ENCODE measurements at places on chromosomes 2 and 18.
A peak's percentile ranks its signal among the peaks of the same experiment; 100 is the strongest.

GRCh38 chr2:218400167-218400929 is 680 bp downstream of the CTDSP1 start:
- DNase-seq, result peak; percentile 33

DNA sequence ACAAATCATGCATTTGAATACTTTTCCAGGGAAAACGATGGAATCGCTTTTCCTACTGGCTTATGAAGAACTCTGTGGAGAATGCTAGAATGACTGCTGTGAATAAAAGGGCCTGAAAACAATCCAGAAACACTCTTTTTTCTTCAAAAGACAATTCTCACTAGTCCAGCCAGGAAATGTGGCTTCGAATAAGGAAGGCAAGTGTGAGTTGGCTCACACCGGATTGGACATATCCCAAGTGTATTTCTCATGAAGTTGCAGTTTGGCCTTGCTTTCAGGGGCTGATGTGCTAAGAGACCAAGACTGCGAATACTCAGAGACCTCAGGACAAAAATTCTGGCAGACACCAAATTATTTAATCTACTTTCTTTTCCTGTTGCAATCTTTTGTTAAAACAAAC is 54.1 kb downstream of the FIGN start:
- no peak for DNase-seq

DNA sequence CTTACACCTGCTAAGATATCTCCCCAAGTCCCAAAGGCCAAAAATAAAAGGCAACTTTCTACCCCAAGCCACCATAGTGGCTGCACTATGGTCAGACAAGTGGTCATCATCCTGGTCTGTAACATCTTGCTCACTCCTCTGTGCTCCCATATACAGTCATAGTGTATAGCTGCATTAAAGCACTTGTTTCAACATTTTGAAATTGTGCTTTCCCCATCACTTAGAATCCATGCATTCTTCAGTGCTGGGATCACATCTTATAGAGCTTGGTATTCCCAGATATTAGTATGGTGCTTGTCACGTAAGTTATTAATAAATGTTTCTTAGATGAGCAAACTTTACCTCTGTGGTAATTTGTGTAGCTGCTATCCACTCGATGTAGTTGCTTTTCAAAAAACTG is 40.4 kb upstream of the CDC42EP3 start:
- DNase-seq, result no peak

- no peak for DNase-seq
These were observed 8.8 kb upstream of the IFIH1 start for GRCh38 chr2:162327134-162327769.

DNA sequence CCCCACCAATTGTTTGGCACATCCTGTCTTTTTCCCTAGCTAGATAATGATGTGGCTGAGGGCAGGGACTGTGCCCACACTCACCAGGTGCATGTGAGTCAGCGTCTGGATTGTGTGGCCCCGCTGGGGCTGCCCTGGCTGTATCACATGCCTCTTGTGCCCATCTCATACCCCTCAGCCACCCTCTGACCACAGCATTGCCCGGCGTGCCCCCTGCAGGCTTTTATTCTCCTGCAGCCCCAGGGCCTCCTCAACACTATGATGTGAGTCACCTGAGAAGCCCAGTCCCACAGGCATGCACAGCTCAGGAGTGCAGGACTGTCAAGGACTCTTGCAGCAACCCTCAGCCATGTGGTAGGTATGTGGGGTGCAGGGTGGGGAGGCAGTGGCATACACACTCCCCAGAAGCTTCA is 14.8 kb upstream of the STEAP3 start:
- peak; percentile 17 for DNase-seq

GRCh38 chr2:64300066-64300465 is 153.9 kb upstream of the LGALSL start:
- no peak for DNase-seq

DNA sequence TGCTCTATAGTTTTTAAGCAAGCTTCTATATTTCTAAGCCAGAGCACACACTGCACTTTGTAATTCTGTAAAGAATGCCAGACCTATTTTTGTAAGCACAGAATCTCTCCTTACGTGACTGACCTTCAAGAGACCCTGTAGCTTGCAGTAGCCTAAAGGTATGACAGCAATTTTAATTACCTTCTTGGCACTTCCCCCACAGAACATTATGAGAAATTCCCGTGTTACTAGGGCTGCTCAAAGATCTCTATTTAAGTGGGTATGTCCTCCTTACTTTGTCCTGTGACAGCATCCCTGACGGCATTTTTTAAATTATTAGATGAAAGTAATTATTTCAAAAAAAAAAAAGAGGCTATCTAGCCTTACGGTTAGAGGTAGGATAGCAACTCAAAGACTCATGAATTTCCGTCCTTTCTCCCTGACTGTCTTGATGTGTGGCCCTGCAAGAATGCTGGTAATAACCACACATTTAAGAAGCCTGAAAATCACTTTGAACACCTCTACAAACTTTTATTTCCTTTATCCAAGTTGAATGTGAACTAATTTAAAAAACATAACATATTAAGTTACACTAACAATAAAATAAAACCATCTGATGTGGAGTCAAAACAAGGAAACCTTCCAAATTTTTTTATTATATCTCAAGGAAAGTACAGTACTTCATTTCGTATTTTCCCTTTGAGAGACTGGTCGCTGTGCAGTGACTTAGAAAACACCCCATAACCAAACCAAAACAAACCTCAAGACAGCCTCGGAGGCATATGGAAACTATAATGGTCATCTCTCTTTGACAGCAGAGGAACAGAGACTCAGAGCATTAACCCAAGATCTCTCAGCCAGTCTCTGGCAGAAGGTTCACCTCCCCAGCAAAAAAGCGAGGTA is 54.9 kb downstream of the THUMPD2 start:
- no peak for DNase-seq

DNA sequence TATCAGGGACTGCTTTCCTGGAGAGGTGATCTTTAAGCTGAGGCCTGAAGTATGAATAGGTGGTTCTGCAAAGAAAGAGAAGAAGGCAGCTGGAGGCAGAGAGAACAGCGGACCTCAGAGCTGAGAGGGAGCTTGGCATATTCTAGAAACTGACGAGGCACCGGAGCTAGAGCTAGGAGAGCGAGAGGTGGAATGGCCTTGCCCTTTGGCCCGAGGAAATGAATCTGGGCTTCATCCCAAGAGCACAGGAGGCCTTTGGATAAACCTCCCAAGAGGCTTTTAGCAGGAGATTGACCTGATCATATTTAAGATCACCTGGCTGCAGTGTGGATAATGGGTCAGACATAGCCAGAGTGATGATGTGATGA is 7.9 kb downstream of the DYSF start:
- DNase-seq, result no peak

DNA sequence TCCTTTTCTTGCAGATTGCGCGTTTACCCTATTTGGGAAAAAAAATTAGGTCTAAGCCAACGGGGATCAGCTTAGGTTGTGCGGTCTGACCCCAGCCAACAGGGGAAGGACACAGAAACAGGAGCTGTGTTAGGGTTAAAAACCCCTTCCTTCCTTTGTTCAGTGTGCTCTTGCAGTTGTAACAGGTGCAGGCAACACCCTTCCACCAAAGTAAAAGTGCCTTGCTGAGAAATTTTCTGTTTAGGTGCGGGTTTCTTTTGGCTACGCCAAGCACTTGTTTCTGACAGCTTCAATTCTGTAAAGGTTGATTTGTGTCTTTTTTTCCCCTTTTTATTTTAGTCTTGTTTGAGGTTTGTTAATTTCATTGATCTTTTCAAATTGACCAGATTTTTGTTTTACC is 92.5 kb downstream of the PTPN4 start:
- DNase-seq, result no peak
